Left lobe of liver (tissue), 2 donors: ENCODE measurements at places on chromosomes 13 and 19. TPM values are rescaled to one million over a fixed set of nuclear protein-coding genes. Genes with fewer than 3 reads are reported as not detected.

DNA sequence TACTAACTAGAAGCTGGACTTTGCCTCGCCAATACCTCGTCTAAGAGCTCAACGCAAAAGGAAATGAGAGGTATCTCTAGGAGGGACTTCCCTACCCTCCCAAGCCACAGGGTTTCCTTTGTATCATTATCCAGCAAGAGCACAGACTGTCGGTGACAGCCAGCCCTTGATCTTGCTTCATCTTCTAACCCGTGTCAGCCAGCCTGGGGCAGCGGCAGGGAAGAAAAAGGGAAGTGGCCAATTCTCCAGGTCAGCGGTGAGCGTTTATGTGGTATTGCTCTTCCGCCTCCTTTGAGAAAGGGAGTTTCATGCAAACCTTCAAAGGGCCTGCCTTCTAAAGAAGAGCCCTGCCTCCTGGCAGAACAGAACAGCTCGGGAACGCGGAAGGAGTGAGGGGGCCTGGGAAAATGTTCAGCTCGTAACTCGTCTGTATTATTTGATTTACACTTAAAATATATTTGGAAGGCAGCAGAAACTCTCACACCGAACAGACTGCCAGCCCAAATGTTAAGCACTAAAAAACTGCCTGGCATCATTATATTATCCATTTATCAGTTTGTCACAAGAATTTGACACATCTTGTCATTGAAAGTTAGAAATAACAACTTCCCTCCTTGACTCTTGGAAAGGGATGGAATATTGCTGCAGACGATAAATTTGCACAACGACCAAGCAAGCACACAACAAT lies 41.8 kb downstream of the EFNB2 start:
- DNase-seq: no peak

DNA sequence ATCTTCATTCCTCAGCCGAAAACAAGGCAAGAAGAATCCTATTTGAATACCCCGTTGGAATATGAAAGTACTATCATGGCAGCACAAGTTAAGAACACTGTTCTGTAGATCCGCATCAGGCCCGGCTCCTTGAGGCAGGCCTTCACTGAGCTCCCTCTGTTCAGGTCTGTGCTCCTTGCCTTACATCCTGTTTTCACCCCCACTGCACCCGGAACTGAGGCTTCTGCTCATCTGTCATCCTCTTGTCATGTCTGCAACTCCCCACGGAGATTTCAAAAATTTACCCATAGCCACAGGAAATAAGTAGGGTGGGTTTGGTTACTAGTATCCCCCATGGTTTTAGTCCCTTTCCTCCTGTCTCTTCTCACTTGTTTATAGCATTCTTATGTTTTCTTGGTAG lies 861.9 kb downstream of the GPC5 start:
- no peak for DNase-seq

DNA sequence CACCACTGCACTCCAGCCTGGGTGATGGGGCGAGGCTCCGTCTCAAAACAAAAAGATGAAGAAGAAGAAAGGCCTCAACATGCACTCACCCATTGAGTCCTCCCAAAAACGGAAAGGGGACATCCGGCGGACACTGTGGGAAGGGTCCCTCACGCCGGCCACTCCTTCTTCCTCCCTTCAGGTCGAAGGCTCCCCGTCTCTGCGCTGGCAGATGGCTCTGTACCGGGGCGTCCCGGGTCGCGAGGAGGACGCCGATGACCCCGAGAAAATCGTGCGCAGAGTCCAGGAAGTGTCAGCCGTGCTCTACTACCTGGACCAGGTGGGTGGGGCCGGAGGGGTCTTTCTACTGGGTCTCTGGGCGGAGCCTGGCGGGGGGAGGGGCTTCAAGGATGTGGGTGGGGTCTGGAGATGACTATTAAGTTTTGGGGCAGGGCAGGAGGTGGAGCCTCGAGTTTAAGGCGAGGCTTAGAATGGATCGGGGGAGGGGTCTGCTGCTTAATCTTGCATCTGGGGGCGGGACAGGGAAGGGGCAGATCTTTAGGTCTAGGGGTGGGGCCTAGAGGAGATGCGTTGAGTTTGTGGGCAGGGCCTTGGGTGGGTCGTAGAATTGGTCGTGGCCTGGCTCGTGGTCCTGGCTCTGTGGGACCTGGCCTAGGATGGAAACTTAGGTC lies 90.2 kb downstream of the MAP4K1 start:
- DNase-seq: no peak

GRCh38 chr13:107518780-107519179 lies 696.6 kb downstream of the LIG4 start:
- DNase-seq: no peak

MYO1F gene
- 9.5 TPM for total RNA-seq
